ENCODE measurements at places on chromosomes 5 and 9. TPM values are rescaled to one million over a fixed set of nuclear protein-coding genes. Genes with fewer than 3 reads are reported as not detected.

LCP2 gene
- 8.6 TPM for total RNA-seq

BARHL1 gene
- total RNA-seq, result not detected

CDC20B gene
- total RNA-seq, result 15.6 TPM

PDLIM4 gene
- total RNA-seq, result 11.8 TPM

CYLC2 gene
- total RNA-seq, result 20.5 TPM

MZB1 gene
- total RNA-seq, result 0.94 TPM

RORB gene
- 1.5 TPM for total RNA-seq

- no peak for DNase-seq
Observed at GRCh38 chr5:82023644-82024043, 51.8 kb downstream of the ATG10 start.

GRCh38 chr5:95647886-95648860 lies 1.6 kb downstream of the RFESD start:
- DNase-seq, result no peak

DNA sequence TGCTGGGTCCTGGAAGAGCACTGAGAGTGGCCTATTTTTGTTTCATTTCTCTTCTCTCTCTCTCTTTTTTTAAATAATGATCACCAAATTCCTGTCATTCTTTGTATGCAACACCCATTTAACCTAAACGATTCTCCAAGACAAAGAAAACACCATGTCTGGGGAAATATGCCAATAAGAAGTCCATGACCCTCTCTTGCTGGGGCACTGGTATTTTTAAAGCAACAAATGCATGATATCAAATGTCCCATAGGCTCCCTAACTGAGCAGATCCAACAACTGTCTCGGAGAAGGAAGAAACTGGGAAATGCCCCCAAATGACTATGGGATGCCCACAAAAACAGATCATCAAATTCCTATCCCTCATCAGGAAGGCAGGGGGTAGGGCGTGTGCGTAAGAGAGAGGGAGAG lies 567.4 kb downstream of the CCDC171 start:
- DNase-seq, result no peak

- no peak for DNase-seq
Observed at GRCh38 chr9:79465156-79465555, 106.6 kb upstream of the TLE4 start.

DNA sequence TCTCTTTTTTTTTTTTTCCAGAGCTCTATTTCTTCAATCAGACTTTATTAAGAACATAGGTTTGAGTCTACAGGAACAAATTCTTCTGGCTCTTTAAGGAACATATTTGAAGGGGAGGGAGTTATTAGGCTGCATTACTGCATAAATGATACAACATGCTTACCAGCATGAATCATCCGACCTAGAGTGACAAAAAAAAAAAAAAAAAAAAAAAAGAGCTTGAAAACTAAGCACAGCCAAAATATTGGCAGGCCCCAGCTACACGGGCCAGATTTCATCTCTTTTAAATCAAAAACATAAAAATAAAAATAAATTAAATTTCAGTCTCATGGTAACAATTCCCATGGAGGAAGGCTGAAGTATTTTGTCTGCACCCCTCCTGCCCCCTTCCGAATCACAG lies 26.3 kb downstream of the MSX2 start:
- DNase-seq, result no peak

DNA sequence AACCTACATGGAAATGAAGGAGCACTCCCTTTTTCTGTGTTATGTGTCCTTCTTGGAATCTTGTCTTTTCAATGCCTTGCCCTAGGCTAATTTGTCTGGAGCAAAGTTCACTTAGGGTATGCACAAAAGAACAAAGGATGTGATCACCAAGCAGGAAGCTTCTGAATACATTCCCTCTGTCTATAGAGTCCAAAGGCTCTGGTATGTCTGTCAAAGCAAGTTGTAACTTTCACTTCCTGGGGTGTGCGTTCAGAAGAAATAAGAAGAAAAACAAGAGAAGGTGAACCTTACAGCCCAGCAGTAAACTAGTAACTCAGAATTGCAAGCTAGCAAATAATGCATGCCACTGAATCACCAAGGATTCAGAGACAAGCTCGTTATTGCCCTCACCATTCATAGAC lies 31.7 kb upstream of the CDH6 start:
- no peak for DNase-seq

DNA sequence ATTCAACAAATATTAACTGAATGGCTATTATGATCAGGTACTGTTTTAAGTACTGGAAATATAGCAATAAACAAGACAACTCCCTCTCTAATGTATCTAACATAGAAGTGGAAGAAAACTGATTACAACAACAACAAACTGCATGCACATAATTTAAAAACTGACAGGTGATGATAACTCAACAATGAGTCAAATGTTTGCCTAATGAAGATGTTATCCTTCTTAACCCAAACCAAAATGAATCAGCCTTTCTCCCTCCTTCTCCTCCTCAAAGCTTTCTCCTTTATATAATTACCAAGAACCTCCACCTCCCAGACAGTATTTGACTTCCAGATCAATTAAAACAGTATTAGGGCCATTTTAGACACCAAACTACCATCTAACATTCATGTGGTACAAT lies 49.3 kb downstream of the RICTOR start:
- DNase-seq, result no peak

DNA sequence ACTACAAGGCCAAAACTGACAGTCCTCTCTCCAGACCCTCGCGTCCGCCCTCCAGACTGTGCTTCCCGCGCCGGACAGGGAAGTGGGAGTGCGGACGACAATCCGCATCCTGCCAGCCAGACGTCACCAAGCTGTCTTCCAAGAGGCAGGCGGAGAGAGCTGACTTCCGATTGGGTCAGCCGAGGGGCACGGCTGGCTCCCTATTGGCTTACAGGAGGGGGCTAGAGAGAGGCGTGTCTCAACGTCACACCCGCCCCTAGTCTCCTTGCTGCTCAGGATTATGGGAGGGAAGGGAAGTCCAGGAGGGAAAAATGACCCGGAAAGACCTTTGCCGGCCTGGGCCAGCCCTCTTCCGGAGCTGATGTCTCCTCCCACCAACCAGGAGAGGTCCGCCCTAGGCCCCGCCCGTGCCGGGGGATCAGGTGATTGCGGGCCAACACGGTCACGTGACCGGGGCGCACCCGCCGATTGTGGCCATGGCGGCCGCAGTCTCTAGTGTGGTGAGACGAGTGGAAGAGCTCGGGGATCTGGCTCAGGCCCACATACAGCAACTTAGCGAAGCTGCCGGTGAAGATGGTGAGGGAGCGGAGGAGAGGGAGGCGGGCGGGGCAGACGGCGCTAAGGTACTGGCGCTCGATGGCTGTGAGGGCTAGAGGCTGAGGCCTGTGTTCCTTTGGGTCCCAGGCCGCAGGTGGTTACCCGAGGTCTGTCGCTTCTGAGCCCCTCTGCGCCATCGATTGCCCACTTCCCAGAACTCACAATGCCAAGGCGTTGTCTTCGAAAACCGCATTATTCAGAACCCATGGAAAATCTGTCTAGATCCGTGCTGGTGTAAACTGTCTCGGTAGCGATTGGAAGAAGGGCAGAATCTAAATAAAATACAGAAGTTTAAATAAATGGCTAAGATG lies at the start of gene RIMOC1:
Gene RIMOC1 (plus strand): TSS at position 453 of the 908 bp plus-strand sequence. CDS start 24 bp downstream, at position 477.
- peak; percentile 99 for DNase-seq

DNA sequence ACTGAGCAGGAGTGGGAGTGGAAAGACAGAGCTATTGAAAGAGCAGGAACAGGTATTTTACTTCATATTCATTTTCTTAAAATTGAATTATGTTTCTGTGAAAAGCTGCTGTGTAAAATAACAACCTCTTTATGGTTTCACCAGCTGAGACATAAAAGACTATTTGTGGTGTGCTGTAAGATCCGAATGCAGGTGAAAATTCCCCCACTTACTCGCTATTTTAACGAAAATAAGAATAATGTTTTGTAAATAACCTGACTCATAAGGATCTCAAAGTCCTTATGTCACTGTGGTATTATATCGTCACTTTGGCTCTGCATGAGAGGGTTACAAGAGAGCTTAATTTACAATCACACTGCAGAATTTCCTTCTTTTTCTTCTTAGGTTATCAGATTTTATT lies 65.3 kb upstream of the NFIB start:
- DNase-seq, result no peak

DNA sequence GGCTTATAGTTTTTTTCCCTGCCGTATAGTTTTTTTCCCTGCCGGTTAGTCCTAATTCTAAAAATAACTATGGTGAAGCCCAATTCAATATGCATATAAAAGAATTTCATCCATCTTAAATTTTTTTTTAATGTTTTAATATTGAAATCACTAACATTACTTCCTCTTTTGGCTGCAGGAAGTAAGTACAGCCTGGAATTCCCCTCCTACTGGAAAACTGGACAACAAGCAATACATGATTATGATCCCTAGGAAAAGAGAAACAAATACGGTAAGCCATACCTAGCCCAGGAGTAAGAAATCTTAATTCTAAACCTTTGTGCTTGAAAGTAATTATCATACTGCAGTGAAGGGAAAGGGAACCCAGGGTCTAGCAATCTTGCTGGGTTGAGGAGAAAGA lies 119.0 kb downstream of the NR3C1 start:
- DNase-seq, result no peak

- DNase-seq, result no peak
Observed at GRCh38 chr5:14134083-14134482, 9.1 kb upstream of the TRIO start.

GRCh38 chr9:91036356-91036755 lies 234.7 kb downstream of the SYK start:
- no peak for DNase-seq

GRCh38 chr9:110807956-110808598 lies 139.5 kb downstream of the MUSK start:
- no peak for DNase-seq

DNA sequence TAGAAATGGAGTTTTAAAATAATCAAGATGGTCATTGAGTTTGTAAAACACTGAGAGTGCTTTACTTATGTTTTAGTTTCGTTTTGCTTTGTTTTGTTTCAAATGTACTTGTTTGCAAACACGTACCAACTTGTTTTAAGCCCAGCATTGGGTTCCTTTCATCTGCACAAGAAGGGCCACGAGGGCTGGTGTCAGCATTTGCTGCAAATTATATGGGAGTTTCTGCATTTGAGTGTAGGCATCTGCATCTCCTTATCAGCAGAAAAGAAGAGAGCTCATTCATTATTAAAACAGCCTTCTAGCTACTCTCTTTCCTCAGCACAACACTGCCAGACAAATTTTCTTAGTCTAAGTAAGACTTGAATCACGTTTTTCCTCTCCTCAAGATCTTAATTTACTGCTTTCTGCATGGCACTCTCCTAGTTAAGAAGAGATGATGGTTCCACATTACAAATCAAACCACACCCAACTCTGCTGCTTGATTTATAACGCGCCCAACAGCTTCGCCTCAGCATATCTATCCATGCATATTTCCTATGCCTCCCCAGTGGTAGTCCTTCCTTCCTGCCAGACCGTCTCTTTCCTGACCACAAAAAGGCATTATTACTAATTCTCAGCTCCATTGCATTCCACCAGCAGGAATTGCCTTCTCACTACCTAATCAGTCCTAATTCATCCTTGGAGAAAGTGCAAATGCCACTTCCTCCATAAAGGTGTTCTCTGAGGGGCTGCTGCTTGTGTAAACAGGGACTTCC lies 95.2 kb upstream of the CAST start:
- DNase-seq, result no peak

All from testis (tissue), 5 donors.